ENCODE measurements at places on chromosomes 16 and 17. TPM values are rescaled to one million over a fixed set of nuclear protein-coding genes. Genes with fewer than 3 reads are reported as not detected.

CACNG5 gene
- not detected for total RNA-seq

DNA sequence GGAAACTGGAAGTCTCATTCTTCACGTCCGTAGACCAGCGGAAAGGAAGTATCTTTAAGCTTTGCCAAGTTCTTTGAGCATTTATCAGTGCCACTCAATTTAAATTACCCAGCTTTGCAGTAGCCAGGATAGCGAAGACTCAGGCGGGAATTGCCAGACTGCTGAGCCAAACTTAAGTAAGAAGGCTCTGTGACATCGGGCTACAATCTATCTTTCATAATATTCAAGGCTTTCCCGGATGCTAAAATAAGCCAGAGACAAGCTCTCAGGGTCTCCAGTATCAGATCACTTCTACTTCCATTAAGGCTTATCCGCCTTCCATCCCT, 436 bp upstream of the BRIP1 start:
- peak overlapping the region; percentile 95 for H3K27ac ChIP-seq
- H3K36me3 ChIP-seq, result peaks cover 12% of the 10 kb centered on the region
- peak overlapping the region; percentile 96 for H3K4me3 ChIP-seq
- no peaks in the 10 kb centered on the region for H3K27me3 ChIP-seq
- DNase-seq, result no peak

GRCh38 chr16:58426966-58427365, 34.7 kb downstream of the GINS3 start:
- H3K27ac ChIP-seq, result no peak overlapping the region
- H3K4me3 ChIP-seq, result no peak overlapping the region
- H3K27me3 ChIP-seq, result no peaks in the 10 kb centered on the region
- H3K36me3 ChIP-seq, result no peaks in the 10 kb centered on the region
- peaks cover 19% of the 10 kb centered on the region for H3K4me1 ChIP-seq

GRCh38 chr17:37300683-37301082, 75.1 kb upstream of the C17orf78 start:
- H3K27ac ChIP-seq, result no peak overlapping the region
- no peak overlapping the region for H3K4me3 ChIP-seq
- H3K36me3 ChIP-seq, result peaks cover 10% of the 10 kb centered on the region
- no peaks in the 10 kb centered on the region for H3K27me3 ChIP-seq
- peaks cover 1% of the 10 kb centered on the region for H3K4me1 ChIP-seq
- DNase-seq, result no peak

GRCh38 chr16:65672960-65673359, 551.1 kb upstream of the CDH11 start:
- H3K4me3 ChIP-seq, result no peak overlapping the region
- H3K27me3 ChIP-seq, result no peaks in the 10 kb centered on the region
- H3K36me3 ChIP-seq, result no peaks in the 10 kb centered on the region
- H3K4me1 ChIP-seq, result no peaks in the 10 kb centered on the region
- DNase-seq, result no peak

- H3K27ac ChIP-seq, result peak overlapping the region; percentile 98
- peaks cover 33% of the 10 kb centered on the region for H3K36me3 ChIP-seq
- H3K4me1 ChIP-seq, result peaks cover 44% of the 10 kb centered on the region
- H3K27me3 ChIP-seq, result peaks cover 9% of the 10 kb centered on the region
- peak; percentile 71 for DNase-seq
- peak overlapping the region; percentile 97 for H3K4me3 ChIP-seq
Observed at GRCh38 chr17:35373984-35374765, 754 bp upstream of the SLFN11 start.

- H3K36me3 ChIP-seq, result peaks cover 34% of the 10 kb centered on the region
- no peak for DNase-seq
- H3K27me3 ChIP-seq, result no peaks in the 10 kb centered on the region
- H3K4me1 ChIP-seq, result peaks cover 37% of the 10 kb centered on the region
Observed at GRCh38 chr16:24150282-24150681, 105.9 kb upstream of the CACNG3 start.

GRCh38 chr17:62996221-62996620, 30.2 kb downstream of the TANC2 start:
- no peak for DNase-seq
- H3K36me3 ChIP-seq, result peaks cover 5% of the 10 kb centered on the region
- no peaks in the 10 kb centered on the region for H3K27me3 ChIP-seq
- H3K27ac ChIP-seq, result no peak overlapping the region
- peaks cover 20% of the 10 kb centered on the region for H3K4me1 ChIP-seq

DNA sequence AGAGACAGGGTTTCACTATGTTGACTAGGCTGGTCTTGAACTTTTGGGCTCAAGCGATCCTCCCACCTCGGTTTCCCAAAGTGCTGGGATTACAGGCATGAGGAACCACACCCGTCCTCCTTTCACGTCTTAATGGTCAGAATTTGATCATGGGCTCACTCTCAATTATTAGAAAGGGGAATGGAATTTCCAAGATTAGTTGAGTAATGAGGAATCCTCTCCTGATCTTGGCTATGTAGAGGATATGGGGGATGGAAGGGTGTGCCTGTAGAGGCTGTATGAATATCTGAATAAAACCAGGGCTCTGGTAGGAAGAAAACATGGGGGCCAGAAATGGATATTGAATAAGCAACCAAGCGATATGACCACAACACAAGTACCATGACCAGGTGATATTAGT, 25.9 kb upstream of the SMURF2 start:
- DNase-seq, result no peak
- H3K4me3 ChIP-seq, result no peak overlapping the region
- H3K27ac ChIP-seq, result no peak overlapping the region
- H3K4me1 ChIP-seq, result no peaks in the 10 kb centered on the region

DNA sequence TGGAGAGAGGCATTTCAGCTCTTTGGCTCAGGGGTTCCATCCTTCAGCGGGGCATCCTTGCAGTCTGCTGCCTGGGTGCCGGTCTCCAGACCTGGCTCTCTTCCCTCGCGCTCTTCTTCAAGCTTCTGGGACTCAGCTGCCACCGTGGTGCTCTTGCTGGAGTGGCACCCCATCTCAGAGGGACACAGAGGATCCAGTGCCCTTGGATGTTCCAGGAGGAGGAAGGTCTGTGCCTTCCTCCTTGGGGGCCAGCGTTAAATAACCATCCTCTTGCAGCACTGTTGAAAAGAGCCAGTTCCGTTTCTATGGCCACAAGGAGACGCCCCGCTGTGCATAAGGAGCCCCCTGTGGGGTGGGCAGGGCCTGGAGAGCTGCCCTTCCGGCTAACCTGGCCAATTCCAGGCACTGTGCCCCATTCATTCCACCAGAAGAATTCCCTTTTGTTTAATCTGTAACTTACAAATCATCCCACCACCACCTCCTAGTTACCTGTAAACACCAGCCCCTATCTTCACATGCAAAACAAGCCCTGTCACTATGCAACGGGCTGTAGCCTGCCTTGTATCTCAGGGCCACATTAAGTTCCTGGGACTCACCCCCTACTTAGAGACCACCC, 8.6 kb downstream of the CHD9NB start:
- H3K36me3 ChIP-seq, result no peaks in the 10 kb centered on the region
- H3K4me3 ChIP-seq, result no peak overlapping the region
- H3K4me1 ChIP-seq, result peaks cover 2% of the 10 kb centered on the region

CMTM1 gene
- total RNA-seq, result 5.9 TPM

DNA sequence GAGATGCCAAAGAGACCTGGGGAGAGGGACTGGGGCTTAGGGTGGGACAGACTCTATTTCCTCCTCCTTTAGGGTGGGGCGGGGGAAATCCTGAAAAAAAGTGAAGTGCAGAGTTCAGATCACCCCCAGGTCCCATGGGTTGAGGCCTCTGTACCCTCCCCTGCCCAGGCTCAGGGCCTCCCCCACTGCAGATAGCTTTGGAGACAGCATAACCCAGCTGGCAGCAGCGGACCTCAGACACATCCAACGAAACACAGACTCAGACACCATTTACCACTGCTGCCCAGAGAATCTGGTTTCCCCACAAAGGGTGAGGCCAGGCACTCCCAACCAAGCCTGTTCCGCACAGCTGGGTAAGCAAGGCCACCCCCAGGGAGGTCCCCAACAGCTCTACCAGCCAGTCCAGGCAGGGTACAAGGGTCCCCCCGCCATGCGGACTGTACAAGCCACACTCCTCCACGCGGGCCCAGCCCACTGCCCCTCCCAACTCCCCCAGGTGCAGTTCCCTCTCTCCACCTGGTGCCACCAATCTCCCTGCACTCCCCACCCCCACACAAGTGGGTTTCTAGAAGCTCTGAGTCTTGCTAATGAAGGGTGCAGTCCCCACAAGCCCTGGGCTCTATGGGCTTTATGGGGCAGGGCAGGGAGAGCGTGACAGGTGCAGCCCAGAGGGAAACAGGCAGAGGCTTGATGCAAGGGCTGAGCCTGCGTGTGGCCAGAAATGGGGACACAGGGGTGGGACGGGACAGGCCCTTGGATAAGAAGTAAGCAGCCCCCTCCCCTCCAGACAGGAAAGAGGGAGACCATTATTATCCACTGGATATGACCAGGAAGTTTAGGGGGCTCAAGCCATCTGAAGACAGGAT, 8.9 kb downstream of the RHBDF2 start:
- peaks cover 2% of the 10 kb centered on the region for H3K36me3 ChIP-seq
- DNase-seq, result peak; percentile 38

GRCh38 chr17:62614142-62614541, 13.3 kb upstream of the MRC2 start:
- peaks cover 6% of the 10 kb centered on the region for H3K4me1 ChIP-seq
- no peaks in the 10 kb centered on the region for H3K27me3 ChIP-seq
- H3K36me3 ChIP-seq, result peaks cover 25% of the 10 kb centered on the region

- no peak overlapping the region for H3K4me3 ChIP-seq
- H3K4me1 ChIP-seq, result peaks cover 60% of the 10 kb centered on the region
- peaks cover 35% of the 10 kb centered on the region for H3K36me3 ChIP-seq
- no peaks in the 10 kb centered on the region for H3K27me3 ChIP-seq
- DNase-seq, result peak; percentile 18
Observed at GRCh38 chr17:75244133-75244866, 17.1 kb downstream of the GGA3 start.

DNA sequence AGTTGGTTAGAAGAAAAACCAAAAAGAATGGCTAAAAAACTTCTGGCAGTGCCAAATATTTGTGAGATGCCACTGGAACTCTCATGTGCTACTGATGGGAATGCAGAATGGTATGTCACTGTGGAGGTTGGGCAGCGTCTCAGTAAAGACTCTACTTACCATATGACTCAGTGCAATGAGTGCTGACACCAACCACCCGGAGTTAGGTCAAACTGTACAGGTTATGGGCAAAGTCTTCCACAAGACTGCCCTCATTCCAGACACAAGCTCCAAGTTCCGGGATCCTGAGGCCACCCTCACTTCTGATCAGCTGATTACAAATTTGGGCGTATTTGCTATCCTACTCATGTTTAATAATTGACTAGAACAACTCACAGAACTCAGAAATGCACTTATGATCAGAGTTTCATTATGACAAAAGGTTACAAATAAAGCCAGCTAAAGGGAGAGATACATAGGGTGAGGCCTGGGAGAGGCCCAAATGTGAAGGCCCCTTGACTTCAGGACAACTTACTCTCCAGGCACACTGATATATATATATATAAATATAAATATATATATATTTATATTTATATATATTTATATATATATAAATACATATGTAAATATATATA, 114.9 kb downstream of the TRIM37 start:
- peaks cover 6% of the 10 kb centered on the region for H3K4me1 ChIP-seq
- no peak for DNase-seq
- H3K27ac ChIP-seq, result no peak overlapping the region

DNA sequence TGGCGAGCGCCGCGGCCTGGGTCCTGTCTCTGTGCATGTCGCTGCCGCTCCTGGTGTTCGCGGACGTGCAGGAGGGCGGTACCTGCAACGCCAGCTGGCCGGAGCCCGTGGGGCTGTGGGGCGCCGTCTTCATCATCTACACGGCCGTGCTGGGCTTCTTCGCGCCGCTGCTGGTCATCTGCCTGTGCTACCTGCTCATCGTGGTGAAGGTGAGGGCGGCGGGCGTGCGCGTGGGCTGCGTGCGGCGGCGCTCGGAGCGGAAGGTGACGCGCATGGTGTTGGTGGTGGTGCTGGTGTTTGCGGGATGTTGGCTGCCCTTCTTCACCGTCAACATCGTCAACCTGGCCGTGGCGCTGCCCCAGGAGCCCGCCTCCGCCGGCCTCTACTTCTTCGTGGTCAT, 6.8 kb downstream of the SSTR5 start:
- DNase-seq, result no peak
- no peak overlapping the region for H3K27ac ChIP-seq
- peaks cover 41% of the 10 kb centered on the region for H3K27me3 ChIP-seq
- H3K4me1 ChIP-seq, result no peaks in the 10 kb centered on the region

DNA sequence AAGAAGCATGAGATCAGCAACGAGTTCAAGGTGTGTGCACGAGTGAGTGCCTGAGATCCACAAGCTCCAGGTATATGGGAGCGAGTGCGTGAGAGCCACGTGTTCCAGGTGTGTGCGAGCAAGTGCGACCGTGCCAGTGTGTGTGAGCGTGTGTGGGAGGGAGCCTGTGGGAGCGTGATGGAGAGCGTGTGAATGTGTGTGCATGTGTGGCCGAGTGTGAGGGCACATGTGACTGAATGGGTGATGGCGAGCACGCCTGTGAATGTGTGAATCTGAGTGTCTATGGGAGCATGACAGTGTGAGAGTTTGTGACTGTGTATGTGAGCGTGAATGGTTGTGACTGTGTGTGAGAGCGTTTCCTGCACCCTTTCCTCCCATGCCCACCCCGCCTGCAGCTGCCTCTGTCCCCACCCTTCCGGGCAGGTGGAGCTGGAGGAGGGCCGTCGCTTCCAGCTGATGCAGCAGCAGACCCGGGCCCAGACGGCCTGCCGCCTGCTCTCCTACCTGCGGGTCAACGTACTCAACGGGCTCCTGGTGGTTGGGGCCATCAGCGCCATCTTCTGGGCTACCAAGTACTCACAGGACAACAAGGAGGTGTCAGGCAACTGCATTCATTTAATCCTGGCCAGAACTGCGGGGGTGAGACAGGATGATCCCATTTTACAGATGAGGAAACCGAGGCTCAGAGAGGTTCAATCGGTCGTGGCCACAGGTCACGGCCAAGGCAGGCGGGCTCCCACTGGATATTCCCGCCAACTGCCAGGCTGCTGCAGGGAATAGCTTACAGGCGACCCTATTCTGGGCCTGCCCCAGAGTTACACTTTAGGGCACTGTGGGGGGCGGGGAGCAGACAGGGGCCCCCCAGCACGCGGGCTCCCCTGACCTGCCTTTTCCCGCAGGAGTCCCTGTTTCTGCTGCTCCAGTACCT, 3.7 kb downstream of the TMC8 start:
- H3K36me3 ChIP-seq, result peaks cover 59% of the 10 kb centered on the region
- peak; percentile 76 for DNase-seq
- H3K4me3 ChIP-seq, result peak overlapping the region; percentile 76
- H3K4me1 ChIP-seq, result peaks cover 61% of the 10 kb centered on the region
- H3K27me3 ChIP-seq, result no peaks in the 10 kb centered on the region

CRHR1 gene
- not detected for total RNA-seq

DNA sequence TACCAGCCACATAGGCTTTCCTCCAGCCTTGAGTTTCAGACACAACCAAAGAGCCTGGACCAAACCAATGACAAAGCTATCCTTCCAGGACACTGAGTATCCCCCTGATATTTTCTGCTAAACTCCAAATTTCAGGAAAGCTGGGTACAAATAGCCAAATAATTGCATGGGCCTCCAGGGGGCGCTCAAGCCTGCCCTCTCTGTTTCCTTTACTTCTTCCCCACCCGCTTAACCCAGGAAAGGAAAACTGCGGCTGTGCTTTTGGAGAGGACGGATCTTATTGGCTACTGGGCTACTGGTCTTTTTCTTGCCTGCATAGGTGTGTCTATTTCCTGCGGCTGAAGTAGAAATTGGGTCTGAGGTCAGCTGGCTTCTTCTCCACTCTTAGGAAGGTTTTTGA, 30.1 kb downstream of the GNGT2 start:
- no peak overlapping the region for H3K27ac ChIP-seq
- H3K4me3 ChIP-seq, result no peak overlapping the region
- DNase-seq, result peak; percentile 51
- no peaks in the 10 kb centered on the region for H3K27me3 ChIP-seq
- peaks cover 4% of the 10 kb centered on the region for H3K36me3 ChIP-seq
